ENCODE measurements at places on chromosomes 2 and 18.

- DNase-seq: no peak
These were observed 53.3 kb upstream of the UPP2 start for GRCh38 chr2:158048327-158048726.

- DNase-seq: no peak
These were observed 17.3 kb downstream of the RAB12 start for GRCh38 chr18:8626414-8627106.

DNA sequence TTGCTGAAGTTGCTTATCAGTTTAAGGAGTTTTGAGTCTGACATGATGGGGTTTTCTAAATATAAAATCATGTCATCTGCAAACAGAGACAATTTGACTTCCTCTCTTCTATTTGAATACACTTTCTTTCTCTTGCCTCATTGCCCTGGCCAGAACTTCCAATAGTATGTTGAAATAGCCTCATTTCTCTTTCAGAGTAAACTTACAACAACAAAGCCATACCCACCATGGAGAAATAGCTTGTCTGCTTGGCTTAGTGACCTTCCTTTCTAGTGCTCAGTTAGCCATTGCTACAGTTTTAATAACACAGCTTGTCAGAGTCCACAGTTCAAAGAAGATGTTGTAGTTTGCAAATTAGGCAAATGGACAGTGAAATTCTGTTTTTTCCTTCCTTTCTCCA is 228.0 kb downstream of the ETAA1 start:
- DNase-seq: no peak

- DNase-seq: no peak
These were observed 102.8 kb upstream of the CTDP1 start for GRCh38 chr18:79576686-79577351.

GRCh38 chr2:144893464-144893863 is 373.5 kb upstream of the ZEB2 start:
- DNase-seq: no peak

- DNase-seq: no peak
These were observed 8.1 kb downstream of the GGCX start for GRCh38 chr2:85553184-85553583.

DNA sequence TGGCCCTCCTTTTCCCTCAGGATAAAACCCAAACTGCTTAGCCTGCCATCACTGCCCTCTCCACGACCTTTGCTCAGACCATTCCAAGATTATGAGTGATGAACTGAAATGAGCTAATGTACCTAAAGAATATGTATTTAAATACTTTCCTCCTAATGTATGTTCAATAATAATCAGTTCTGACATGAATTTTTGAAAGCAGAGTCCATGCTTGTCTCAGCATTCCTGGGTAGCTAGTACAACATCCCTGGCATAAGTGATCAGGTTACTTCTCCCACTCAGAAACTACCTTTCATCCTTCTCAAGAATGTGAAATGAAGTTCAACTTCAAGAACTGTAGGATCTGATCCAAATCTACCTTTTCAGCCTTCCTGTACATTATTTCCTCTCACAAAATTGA is 103.6 kb downstream of the UNC80 start:
- DNase-seq: no peak

DNA sequence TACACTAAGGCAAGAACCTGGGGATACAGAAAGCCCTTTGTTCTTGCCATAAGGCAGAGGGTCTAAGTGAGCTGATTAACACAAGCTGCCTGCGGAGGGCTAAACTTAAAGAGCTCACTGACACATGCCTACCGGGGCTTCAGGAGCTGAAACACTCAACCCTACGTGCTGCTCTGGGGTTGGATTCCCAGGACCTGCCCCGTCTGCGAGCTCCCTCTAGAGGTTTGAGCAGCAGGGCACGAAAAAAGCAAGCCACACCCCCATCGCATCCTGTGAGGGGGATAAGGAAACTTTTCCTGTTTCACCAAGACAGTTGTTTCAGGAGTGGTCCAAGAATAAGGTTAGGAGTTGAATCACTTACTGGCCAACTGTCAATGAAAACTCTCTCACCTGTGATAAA is 562.1 kb downstream of the TMX3 start:
- DNase-seq: no peak

DNA sequence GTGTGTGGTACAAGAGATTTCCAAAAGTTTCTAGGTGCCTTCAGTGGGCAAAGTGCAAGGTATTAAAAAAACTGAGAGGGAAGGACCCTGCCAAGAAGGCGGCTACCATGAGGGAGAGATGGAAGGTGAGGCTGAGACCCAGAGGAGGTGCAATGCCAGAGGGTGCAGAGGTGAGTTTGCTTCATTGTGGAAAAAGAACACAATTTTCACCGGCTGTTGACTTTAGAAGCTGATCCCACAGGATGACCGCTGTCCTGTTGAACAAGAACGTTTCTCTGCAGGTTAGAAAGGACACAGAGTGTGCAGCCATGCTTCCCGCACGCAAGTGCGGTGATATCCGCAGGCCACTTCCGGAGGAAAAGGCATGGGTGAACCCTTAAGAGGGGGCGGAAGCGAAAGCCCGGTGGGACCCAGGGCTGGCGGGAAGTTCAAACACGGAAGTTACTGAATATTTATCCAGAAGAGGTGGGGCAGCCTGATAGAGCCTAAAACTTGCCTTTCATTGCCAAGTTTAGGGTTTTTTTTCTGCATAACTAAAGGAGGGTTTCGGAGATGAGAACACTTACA is 16.6 kb downstream of the SP110 start:
- DNase-seq: no peak

DNA sequence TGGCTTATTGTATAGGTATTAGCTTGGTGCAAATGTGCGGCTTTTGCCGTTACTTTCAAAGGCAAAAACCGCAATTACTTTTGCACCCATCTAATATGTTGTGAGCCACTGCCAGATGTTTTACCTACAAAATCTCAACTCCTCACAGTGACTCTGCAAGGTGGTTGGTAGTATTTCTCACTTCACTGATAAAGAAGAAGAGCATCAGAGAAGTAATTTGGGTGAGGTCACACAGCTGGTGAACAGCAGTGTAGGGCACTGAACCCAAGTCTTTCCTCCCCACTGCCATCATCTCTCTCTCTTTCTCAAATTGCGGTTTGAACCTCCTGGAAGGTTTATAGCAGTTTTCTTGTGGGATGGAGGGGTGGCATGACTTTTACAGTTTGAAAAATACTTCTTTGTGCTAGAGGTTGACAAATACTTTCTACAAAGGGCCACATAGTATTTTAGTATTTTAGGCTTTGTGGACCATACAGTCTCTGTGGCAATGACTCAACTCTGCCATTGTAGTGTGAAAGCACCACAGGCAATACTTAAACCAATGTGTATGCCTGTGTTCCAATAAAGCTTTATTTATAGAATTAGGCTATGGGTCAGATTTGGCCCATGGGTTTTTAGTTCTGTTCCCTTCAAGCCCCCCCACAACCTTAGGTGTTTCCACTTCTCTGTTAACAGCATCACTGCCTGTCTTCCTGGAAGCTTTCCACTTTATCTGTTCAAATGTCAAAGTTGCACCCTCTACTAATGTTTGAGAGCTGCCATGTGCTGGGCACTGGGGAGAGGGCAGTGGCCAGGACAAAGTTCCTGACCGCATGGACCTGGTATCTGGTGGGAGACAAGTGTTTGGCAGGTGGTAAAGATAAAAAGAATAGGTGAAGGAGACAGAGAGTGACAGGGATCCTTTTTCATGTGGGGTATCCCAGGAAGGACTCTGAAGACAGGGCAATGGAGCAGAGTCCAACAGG is 30.1 kb downstream of the FHOD3 start:
- DNase-seq: no peak

DNA sequence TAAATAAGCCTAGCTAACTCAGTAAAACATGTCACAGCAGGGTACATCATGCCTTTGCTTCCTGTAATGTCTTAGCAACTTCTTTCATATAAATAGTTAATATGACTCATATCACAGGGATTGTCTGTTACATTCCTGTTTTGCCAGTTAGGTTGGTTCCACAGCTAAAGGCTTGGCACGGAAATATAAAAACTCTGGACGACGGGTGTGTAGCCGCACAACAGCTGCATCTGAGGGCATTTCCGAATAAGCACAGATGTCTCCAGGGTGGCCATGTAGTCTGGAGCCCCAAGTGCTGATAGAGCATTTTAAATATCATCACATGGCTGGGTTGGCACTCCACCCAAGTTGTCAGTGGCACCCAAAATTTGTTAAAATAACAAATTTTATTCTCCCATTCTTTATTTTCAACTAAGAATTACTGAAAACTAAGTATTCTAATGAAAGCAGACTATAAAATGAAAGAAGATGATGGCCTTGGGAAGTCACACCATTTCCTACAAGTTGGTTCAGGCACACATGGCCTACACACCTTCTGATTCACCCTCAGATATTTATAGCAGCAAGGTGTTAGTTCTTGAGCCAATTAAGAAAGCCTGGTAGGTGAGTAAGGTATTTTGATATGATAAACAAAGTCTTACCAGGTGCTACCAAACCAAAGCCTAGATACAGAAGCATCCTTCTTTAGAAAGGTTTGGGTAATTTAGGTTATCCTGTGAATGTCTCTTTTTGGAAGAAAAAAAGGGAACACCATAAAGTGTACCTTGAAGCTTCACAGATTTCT is 61.8 kb upstream of the STK17B start:
- DNase-seq: no peak

GRCh38 chr2:68418855-68419254 is 48.2 kb downstream of the FBXO48 start:
- DNase-seq: no peak

GRCh38 chr2:205614965-205615364 is 67.3 kb upstream of the NRP2 start:
- DNase-seq: no peak

- DNase-seq: no peak
These were observed 29.5 kb upstream of the NFU1 start for GRCh38 chr2:69466728-69467127.

DNA sequence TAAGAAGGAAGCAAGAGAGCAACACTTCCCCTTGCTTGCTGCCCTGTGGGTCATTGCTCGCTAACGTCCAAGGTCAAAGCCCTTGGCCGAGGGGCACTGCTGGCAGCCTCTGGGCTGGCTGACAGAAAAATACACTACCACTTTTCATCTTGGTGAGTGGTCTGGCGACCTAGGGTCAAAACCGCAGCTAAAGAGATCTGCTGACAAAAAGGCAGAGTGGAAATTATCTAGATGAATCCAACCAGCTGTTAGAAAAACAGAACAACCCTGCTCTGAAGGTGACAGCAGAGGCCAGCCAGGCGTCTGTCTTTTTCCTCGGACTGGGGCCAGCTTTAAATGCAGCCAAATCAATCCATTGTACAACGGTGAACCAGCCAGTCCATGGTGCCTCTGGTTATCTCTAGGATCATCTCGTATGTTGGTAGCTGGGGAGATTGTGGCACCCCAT is 92.6 kb downstream of the CD8B2 start:
- DNase-seq: no peak

DNA sequence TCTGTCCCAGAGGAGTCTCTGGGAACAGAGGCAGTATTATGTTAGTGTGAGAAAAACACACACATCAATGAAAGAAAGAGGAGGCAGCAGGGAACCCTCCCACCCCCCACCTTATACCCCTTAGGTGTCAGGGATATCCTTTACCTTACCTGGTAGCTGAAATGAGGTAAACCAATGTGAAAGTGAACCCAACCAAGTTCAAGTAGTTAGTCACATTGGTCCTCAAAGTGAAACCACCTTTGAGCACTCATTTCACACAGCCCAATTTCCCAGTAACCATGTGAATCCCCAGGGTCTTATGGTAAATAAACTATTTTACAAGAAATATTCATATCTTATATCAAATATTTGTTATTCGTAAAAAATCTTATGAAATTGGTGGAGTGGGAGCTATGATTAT is 377.8 kb downstream of the LRATD1 start:
- DNase-seq: no peak

DNA sequence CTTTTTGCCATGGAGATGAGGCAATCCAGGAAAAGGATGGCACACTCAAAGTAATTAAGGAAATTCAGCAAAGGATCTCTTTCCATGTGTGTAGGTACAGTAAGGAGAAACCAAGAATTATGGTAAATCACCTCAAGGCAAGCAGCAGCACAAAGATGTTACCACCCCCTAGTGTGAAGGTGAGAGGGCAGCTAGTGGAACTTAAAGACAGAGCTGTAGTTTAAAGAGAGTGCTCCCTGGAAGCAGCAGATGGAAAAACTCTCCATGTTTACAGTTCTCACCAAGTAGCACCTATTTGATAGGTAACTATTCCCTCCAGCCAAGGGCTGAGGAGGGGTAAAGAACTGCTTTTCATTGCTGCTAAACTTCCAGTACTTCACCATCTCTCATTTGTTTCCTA is 860.4 kb upstream of the CRIM1 start:
- no peak for DNase-seq

- DNase-seq: no peak
These were observed 139.9 kb downstream of the MCFD2 start for GRCh38 chr2:46775722-46776121.

GRCh38 chr18:53886058-53886457 is 338.4 kb downstream of the MBD2 start:
- no peak for DNase-seq

GRCh38 chr2:175151791-175152190 is 16.2 kb downstream of the ATF2 start:
- no peak for DNase-seq

GRCh38 chr2:191245869-191246531 is 796 bp downstream of the MYO1B start:
- DNase-seq: peak; percentile 0

DNA sequence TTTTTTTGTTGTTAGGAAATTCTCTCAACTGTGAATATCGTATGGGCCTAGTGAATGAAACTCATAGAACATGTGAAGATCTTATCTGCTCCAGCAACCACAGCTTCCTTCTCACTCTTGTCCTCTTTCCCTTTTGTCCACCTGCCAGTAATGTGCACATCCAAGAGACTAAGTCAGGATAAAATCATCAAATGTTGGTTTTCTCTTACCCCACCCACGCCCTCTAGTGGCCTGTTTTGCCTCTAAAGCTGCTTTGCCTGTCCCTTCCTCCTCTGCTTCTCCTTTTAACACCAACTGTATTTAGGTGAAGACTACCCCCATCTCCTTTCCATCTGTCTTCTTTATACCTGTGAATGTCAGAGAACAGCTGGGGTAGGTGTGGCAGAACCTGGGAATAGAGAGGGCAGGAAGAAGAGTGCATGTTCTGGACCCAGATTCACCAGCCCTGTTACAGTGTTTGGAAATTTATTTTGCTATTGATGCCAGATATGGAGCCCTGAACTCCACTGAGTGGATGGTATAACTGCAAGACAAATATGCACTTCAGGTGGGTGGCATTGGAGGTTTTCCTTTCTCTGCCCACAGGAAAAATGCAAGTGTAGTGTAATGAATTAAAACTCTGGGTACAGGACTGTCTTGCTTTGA is 8.4 kb upstream of the MGAT5 start:
- peak; percentile 75 for DNase-seq

GRCh38 chr2:73993376-73993775 is 8.7 kb downstream of the TET3 start:
- DNase-seq: no peak

GRCh38 chr2:9805435-9806297 is 37.6 kb upstream of the TAF1B start:
- DNase-seq: no peak
